SK-MEL-5 (cell line): ENCODE measurements at places on chromosomes 6 and 20. TPM values are rescaled to one million over a fixed set of nuclear protein-coding genes. Genes with fewer than 3 reads are reported as not detected.

DNA sequence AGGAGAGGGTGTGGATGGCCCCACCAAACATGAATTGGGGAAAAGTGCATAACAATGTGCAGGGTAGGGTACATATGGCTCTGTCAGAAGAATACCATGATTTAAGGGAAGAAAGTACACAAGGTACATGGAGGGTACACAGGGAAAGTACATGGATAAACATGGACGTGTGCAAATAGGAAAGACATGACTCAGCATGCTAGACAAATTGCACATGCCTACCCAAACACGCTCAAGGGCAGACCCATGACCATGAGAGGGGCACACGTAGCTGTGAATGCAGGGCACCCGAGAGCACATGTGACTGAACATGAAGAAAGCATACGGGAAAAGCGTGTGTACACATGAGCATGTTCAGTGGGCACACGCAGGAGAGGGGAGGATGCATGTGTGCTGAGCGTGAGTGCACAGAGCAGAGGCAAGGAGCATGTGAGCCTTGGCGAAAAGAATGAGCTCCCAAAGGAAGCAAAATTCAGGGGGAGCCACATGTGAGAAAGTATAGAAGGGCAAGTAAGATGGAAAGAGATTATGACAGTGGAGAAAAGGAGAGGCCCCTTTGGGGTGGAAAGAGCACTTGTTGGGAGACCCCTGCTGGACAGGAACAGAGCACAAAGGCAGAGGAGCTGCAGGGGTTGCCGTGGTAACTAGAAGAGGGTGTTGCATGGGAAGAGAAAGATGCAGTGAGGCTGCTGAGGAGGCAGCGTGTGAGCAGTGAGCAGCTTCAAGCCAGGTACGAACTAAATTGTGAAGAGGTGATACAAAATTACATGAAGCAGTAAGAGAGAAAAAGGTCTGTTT is 17.8 kb downstream of the OR2H2 start:
- peak; percentile 63 for DNase-seq

- peak; percentile 57 for DNase-seq
Measured at GRCh38 chr6:143026696-143027449, 33.8 kb upstream of the AIG1 start.

- no peak for DNase-seq
Measured at GRCh38 chr6:128121610-128122009, 220.8 kb upstream of the THEMIS start.

DNA sequence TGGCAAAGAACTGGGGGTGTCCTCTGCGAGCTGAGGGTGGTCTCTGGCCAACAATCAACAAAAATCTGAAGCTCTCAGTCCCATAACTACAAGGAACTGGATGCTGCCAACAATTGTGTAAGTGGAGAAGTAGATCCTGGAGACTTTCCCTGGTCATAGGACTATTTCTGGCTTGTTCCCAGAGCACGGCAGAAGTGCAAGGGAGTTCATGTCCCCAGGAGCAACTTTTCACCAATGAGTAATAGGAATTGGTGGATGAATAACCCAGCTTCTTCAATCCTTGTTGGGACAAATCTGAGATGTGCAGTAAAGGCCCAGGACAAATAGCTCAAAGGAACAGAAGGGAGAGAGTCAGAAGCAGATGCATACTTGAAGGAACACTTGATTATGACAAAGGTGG is 95.5 kb downstream of the QRSL1 start:
- DNase-seq: no peak

DNA sequence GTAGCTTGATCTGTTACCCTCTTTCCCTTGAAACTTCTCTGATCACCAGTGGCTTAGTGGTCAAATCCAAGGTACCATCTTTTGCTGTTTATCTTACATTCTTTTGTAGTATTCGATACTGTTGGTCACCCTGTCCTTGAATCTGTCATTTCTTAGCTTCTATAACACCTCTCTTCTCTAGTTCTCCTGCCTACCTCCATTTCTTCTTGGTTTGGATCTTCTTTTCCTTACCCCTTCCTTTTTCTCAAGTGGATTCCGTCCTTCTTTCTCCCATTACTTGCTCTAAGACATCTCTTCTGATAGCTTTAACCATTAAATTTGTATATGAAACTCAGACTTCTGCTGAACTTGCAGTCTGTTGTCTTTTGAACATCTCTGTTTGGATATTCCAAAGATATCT is 39.9 kb downstream of the QKI start:
- no peak for DNase-seq

- DNase-seq: no peak
Measured at GRCh38 chr6:38676236-38676973, 26.5 kb downstream of the GLO1 start.

GRCh38 chr6:142523515-142524375 is 221.9 kb downstream of the ADGRG6 start:
- DNase-seq: no peak

PDE10A gene
- total RNA-seq: 161 TPM in 2 replicates

EEF1A1 gene
- total RNA-seq: 12,462 and 13,460 TPM in 2 replicates
